ENCODE measurements at places on chromosomes 1 and 21.

DNA sequence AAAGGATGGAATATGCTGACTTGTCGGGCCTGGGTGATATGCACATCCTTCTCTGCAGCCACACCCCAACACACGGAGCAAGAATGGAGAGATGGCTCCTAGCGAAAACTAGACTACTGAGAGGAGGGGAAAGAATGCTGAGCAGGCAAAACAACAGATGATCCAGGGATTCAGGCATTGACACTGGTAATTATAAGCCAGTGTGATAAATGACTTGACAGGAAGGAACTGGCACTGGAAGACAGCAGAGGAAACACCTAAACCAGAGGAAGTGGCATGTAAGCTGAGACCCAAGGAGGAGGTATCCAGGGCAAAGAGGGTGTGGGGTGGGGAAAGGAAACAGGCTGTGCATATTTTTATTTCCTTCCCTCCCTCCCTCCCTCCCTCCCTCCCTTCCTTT, 31.7 kb upstream of the KHDRBS1 start:
- peak; percentile 9 for DNase-seq

- DNase-seq = no peak
These were observed 65.6 kb upstream of the DMRTA2 start for GRCh38 chr1:50488876-50489275.

GRCh38 chr1:43836267-43836951, 97.2 kb upstream of the ARTN start:
- peak; percentile 40 for DNase-seq

DNA sequence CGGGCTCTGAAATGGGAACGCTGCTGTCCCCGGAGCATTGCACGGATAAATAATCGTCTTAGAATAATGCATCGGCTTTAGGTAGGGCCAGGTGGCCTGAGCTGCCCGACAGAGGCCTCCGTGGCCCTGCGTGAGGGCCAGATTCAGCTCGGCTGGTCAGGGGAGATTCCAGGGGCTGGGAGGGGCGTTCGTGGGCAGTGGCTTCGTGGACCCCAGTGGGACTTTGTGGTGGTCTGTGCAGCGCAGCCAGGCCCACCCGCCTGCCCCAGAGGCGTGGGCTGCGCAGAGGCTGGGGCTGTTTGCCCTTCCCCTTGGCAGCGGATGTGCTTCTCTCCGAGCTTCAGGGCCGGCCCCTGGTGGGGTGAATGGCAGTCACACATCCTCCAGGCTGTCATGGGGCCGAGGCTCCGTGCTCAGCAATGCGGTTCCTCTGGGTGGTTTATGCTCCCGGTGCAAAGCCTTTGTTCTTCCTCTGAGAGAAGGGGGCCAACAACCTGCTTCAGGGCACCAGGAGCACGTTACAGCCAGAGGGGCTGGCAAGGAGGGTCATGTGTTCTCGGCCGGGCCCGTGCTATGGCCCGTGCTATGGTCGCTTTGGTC, 104.5 kb downstream of the PRDM16 start:
- DNase-seq = no peak

- DNase-seq = no peak
These were observed 8.7 kb downstream of the NPHP4 start for GRCh38 chr1:5983361-5984103.

DNA sequence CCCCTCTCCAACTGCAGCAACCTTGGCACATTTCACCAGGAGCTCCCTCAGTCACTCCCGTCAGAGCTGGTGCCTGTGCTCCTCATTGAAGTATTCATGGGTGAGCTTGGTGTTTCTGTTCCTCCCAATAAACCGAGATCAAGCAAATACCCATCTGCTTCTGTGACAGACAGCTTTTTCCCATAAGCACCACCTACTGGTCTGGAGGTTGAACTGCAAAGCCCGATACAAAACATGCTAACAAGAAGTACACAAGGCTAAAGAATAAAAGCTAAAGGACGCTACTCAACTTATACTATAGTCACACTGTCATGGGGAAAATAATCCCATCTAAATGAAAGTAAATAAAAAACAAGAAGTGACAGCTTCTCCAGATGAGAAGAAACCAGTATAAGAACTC, 111.9 kb upstream of the C21orf91 start:
- DNase-seq = no peak

DNA sequence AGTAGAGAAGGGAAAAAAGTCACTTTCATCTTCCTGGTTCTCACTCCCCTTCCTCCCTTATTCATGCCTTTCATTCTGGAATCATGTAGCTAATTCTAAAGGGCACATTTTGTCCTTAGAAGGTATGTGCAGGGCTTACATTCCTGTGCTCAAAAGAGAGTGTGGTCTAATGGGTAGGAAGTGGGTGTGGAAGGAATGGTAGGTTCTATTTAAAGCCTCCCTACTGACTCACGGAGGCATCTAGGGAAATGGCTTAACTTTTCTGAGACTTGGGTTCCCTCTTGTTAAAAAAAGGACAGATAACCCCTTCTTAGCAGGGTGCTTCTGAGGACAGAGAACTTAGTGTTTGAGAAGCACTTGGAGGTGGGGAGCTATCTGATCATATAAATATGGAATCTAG, 249.3 kb upstream of the DUSP10 start:
- DNase-seq = no peak

DNA sequence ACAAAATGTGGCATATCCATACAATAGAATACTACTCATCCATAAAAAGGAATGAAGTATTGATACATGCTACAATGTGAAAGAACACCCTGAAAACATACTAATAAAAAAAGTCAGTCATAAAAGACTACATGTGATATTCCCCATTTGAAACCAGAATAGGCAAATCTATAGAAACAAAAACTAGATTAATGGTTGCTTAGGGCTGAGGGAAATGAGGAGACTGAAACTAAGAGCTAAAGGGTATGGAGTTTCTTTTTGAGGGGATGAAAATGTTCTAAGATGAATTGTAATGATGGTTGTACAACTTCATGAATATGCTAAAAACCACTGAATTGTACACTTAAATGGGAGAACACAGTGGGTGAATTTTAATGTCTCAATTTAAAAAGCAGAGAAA, 50.9 kb downstream of the ACBD6 start:
- DNase-seq = no peak

DNA sequence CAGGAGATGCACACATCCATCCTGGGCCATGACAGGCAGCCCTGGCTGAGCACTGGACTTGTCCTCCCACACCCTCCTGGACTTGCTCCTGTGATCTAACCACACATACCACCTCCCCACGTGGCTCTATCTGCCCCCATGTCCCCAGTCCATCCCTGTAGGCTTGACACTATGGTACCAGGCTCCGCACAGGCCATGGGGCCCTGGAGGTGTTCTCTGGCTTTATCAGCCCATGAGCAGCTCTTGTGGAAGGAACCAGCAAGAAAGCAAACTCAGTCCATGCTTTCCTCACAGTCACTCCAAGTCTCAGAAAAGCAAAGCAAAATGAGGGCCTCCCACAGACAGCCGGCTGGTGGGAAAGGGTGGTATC, 61.6 kb downstream of the CD46 start:
- DNase-seq = no peak

- DNase-seq = no peak
These were observed 361.0 kb downstream of the ADGRL2 start for GRCh38 chr1:82161700-82162141.
